ENCODE measurements at places on chromosomes 1 and 21.
A peak's percentile ranks its signal among the peaks of the same experiment; 100 is the strongest.

- peak; percentile 74 for DNase-seq
Observed at GRCh38 chr1:48530727-48531351, 58.8 kb upstream of the SPATA6 start.

GRCh38 chr1:15384301-15384901 lies 25.3 kb upstream of the EFHD2 start:
- DNase-seq = peak; percentile 58

- no peak for DNase-seq
Observed at GRCh38 chr1:19884312-19884711, 2.1 kb downstream of the OTUD3 start.

GRCh38 chr1:2180297-2181245 lies 14.0 kb downstream of the FAAP20 start:
- DNase-seq = no peak

- DNase-seq = no peak
Observed at GRCh38 chr1:182552527-182552926, 36.5 kb downstream of the RNASEL start.

DNA sequence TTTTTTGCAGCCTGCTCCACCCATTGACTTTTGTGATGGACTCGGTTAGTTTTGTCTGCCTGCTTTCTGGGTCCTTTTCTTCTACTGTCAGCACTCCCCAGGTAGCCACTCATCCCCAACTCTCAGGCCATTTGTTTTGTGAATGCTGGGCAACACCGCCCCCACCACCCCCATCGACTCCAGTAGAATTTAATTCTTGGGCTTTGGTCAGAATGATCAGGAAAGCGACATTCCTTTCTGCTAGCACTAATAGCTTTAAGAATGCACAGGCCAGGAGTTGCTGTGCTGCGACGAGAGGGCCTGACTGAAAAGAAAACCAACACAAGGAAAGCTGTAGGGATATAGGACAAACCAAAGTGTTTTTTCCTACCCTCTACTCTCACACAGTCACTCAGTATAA lies 144.4 kb downstream of the CDC7 start:
- no peak for DNase-seq

DNA sequence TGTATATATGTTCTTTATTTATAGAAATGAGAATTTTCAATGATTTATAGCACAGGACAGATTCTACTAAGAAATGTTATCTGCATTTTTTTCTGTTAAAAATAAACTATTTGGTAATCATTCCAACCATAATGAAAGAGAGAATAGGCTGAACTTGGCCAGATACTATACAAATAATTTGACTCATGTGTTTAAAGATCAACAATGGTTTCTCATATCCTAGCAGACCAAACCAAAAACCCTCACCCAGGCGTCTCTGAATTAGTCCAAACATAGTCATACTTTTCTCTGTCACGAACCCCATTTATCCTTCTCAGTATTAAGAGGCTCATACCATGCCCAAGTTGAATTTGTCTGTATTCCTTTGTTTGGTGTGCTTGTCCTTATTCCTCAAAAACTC lies 40.3 kb downstream of the RPE65 start:
- DNase-seq = no peak

- DNase-seq = no peak
Observed at GRCh38 chr1:174723816-174724215, 275.9 kb upstream of the CACYBP start.

DNA sequence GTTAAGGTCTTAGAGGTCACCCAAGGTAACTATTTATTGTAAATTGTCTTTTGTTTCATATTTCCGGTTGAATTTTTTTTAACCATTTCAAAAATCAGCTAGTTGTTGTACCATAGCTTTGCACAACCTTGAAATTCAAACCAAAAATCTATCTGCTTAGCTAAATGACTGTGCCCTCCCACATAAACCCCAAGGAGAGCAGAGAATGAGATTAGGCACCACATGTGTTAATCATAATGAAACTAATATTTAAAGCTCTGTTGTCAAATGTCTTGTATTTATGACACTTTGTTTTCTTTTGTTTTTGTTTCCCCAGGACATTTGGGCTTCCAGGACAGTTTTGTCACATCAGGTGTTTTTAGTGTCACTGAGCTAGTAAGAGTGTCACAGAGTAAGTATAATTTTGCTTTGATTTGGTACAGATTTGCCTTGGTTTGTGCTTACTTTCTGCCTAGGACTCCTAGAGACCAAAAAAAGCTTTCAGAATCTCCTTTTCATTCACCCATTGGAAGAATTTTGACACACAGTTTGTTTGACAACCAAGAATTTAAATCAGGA lies 249.9 kb downstream of the NFIA start:
- DNase-seq = peak; percentile 12
